ENCODE measurements at places on chromosomes 13 and 19.

DNA sequence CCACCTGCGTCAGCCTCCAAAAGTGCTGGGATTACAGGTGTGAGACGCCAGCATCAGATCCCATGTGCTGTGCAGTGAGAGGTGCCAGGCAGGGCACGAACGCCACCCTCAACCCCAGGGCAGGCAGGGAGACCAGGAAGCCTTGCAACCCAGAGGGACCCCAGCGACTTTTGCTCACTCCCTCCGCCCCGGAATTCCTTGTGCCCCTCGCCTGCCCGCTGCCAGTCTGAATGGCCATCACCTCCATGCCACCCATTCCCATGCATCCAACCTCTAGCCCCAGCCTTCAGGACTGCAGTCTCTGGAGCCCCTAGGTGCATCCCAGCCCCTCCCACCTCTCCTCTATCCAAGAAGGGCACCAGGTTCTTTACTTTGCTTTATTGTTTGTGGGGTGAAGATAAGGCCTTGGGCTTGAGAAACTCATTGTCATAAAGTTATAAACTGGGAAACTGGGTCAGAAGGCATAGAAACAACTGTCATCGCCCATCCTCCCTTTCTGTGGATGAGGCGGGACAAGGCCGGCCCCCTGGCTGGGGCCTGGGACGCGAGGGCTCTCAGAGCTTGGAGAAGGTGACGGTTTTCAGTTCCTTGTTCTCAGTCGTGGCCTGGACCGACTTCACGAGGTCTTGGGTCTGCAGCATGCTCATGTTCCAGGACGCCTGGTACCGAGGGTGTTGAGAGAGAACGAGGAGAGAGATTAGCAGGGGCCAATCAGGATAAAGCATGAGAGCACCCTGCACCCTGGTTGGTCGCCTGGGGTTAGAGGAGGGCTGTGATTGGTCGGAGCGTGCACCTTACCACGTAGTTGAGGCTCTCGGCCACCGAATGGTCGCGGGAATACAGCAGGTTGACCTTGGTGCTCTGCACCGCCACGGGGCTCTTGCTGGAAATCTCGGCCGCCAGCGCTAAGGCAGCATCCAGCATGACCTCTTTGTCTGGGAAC lies 2.6 kb upstream of the LGALS4 start:
- no peak for DNase-seq

DNA sequence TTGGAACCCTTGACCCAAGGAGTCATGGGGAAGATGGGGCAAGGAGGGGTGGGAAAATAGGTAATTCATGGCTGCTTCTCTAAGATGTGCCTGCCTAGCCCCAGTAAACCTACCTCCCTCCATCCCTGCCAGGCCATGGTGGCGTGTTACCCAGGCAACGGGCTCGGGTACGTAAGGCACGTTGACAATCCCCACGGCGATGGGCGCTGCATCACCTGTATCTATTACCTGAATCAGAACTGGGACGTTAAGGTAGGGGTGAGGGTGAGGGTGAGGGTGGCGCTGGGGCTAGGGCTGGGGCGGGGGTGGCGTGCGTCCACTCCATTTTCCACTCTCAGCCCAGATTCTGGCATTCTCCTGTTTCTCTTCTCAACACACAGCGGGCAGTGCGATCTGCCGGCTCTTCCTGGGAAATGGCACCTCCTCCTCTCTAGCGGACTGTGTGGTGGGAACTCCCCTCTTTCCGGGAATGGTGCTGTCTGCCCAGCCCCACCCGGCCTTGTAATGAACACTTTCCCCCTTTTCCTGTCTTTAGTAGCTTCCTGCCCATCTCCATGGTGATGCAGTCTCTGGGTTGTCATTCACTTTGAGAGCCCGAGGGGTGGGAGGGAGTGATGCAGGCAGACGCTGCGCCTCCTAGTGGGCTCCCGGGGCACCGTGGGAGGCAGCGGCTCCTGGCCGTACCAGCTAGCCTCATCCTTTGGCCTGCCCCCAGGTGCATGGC lies 7.6 kb downstream of the EGLN2 start:
- peak; percentile 57 for DNase-seq

- peak; percentile 42 for DNase-seq
Measured at GRCh38 chr19:4057931-4058692, 8.6 kb downstream of the ZBTB7A start.

- DNase-seq = no peak
Measured at GRCh38 chr19:18414504-18415177, 4.6 kb upstream of the SSBP4 start.

DNA sequence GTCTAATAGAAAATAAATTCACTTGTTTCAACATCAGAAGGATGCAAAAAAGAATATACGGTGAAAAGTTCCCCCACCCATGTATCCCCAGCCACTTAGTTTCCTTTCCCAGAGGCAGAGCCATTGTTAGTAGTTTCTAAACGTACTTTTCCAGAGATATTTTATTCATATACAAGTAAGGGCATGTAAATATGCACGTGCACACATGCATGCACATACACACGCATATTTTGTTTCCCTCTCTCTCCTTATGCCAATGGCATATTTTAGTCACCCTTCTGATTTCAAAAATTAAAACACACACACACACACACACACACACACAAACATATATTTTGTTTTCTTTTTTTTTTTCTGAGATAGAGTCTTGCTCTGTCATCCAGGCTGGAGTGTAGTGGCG lies 147.4 kb downstream of the PDS5B start:
- DNase-seq = no peak

GRCh38 chr19:35260694-35261304 lies 8.0 kb upstream of the USF2 start:
- DNase-seq = no peak

DNA sequence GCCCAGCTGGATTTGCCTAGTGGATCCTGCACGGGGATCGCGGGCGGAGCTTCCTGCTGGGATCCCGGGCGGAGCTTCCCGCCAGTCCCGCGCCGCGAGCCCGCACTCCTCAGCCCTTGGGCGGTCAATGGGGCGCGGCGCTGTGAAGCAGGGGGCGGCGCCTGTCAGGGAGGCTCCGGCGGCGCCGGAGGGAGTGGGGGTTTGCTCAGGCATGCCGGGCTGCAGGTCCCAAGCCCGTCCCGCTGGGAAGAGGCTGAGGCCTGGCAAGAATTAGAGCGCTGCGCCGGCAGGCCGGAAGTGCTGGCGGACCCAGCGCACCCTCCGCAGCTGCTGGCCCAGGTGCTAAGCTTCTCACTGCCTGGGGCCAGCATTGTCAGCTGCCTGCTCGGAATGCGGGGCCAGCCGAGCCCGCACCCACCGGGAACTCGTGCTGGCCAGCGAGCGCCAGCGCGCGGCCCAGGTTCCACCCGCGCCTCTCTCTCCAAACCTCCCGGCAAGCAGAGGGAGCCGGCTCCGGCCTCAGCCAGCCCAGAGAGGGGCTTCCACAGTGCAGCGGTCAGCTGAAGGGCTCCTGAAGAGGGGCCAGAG lies 119.6 kb downstream of the PRR20E start:
- no peak for DNase-seq

GRCh38 chr13:46389457-46390451 lies 2.7 kb upstream of the RUBCNL start:
- DNase-seq = no peak

- no peak for DNase-seq
Measured at GRCh38 chr13:29281932-29282495, 313.5 kb downstream of the SLC7A1 start.

GRCh38 chr13:81760316-81760715 lies 1419.4 kb upstream of the SPRY2 start:
- DNase-seq = no peak

GRCh38 chr19:48329167-48329891 lies 4.0 kb downstream of the EMP3 start:
- no peak for DNase-seq

DNA sequence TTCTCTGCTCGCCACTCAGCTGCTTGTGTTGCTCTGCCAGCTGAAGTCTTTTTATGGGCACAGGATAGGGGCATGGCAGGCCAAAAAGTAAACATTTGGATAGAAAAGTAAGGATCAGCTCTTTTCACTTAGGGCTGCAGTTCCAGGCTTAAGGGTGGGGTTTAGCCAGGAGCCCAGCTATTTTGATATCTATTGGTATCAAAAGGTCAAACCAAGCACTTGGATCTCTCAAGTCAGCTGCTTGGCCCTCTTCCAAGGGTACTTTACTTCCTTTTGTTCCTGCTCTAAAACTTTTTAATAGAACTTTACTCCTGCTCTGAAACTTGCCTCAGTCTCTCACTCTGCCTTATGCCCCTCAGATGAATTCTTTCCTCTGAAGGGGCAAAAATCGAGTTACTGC lies 55.7 kb upstream of the ABCC4 start:
- no peak for DNase-seq

GRCh38 chr19:17473041-17473440 lies 2.7 kb downstream of the SLC27A1 start:
- peak; percentile 35 for DNase-seq

DNA sequence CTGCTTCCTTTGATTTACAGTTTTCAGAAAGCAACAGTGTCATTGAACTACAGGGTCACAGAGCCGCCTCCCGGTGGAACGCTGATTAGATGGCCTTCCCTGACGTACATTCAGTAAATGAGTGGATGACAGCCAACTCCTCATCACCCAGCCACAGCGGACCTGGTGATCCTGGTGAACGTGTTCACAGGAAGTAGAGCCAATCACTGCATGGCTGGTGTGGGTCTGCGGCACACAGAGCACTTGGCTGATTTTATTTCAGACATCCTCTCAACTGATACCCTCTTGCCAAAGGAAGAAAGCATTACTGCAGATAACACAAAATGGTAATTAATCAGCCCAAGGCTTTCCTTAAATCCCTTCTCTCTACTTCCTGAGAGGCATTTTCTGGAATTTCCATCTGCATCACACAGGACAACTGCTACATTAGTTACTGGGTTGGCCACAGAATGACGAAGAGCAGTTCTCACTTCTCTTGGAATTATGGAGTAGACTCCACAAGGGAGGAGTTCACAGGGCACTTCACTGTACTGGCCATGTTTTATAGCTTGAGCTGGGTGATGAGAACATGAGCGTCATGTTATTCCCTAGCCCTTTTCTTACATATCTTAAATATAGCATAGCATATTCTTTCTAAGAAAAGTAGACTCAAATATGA lies 84.0 kb upstream of the SLC7A1 start:
- no peak for DNase-seq

- no peak for DNase-seq
Measured at GRCh38 chr13:75395901-75396300, 86.1 kb downstream of the TBC1D4 start.

All from HCT116 (cell line).